ENCODE measurements at places on chromosomes 2 and 18.

DNA sequence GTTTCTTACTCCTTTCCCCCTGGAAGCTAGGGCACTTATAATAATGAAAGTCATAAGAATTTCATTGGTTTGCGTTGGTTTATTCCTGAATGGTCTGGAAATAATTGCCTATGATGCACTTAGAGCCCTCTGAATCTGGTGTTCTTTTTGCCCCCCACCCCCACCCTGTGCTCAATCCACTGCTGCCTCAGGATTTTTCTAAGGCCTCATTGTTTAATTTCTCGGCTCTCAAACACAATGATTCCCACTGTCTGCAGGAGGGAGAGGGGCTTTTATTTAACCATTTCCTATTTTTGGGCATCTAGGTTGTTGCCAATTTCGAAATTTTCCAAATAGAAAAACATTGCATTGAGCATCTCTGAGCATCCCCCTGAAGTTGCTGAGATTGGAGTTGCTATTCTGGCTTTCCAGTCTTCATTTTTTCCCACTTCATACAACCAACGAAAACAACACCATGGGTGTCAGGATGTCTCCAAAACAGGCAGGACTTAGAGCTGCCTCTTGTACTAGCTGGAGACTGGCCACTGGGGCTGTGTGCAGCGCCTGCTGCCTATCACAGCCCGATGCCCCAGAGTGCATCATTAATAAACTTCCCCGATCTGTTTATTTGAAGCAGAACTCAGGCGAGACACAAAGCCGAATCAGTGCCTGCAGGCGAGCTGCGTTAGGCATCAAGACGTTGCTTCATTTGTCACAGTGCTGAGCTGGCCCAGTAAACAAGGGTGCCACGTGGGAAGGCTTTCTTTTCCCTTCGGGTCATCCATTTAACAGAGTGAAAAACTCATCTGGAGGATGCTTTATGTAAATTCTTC, 1.8 kb upstream of the PCARE start:
- no peak for DNase-seq

DNA sequence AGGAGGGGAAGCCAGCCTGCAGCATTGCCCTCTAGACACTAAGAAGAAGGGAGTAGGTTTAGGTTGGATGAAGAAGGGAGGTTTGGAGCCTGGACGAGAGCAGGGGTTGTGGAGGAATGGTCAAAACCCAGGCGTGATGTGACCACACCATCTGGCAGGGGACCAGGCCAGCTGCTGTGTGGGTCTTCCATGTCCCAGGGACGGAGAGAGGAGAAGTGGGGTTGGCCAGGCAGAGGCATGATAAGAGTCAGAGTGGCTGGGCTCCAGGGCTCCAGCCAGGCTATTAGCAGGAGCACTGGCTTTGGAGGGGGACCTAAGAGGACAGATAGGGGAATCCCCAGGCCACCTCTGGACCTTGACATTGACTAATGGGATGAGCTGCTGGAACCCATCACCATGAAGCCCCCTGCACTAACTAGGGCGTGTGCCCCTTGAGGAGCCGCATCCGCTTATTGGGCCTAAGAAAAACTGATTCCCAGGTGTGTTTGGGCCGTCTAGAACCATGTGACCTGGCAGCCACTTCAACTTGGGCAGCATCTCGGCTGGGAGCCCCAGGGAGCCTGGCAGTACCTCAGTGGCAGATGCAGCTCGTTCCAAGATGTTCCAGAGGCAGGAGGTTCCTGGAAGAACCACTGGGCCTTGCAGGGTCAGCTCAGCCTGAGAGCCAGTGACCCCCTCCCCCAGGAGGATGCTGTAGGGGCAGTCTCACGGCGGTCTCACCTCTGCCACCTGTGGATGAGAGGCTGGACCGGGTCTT, 235.1 kb downstream of the AGAP1 start:
- no peak for DNase-seq

- no peak for DNase-seq
Measured at GRCh38 chr2:128797533-128797932, 478.9 kb upstream of the HS6ST1 start.

DNA sequence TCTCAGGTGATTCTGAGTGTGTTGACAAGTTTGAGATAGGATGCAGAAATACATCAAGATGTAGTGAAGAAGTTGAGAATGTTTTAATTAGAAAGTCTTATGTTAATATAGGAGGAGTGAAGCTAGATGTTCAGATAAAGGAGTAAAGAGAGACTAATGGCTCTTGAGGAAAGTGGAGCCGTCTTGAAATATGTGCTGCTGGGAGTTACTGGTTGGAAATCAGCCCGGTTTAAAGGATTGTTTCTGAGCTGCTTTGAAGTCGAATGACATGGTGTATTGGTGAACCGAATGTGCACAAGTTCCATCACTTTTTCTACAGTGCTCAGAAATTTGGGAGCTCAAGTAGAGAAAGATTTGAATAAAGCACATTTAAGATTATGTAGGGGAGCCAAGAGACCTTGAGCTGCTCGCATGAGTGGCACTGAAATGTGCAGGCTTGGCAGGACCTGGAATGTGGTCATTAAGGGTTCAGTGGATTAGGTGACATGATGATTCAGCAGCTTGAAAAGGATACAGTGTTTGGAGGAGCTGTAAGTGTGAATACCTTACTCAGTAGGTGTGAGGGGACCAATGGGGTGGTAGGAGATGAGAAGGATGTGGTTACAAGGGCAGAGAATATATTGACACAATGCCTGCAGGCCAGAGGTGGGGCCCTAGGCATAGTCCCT, 68.6 kb downstream of the CAB39 start:
- no peak for DNase-seq

GRCh38 chr2:20432714-20433113, 14.2 kb upstream of the RHOB start:
- DNase-seq: no peak

DNA sequence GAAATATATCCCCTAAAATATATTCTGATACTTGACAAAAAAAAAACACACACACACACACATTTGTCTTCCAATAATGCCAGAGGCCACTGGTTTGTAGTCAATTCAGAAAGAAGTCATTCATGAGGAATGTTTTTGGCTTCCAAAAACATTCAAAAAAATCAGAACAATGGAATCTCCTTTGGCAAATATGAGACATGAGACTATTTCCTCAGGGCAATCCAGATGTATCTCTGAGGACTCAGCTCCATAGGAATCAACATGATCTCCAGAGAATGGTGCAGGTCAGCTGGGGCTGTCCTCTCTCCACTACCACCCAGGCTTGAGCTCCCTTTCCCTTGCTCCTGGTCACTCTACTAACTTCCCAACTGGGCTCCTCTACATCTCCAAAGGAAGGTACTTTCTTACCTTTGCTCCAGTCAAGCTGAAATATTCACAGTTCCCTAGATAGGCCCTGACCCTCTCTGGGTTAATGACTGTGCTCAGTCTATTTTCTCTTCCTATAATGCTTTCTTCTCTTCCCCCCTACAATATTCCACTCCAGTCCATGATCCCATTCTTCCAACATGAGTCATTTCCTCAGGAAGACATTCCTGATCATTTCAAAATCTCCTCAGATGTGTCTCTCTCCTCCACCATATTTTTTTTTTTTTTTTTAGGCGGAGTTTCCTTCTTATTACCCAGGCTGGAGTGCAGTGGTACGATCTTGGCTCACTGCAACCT, 145.3 kb downstream of the C1D start:
- no peak for DNase-seq

DNA sequence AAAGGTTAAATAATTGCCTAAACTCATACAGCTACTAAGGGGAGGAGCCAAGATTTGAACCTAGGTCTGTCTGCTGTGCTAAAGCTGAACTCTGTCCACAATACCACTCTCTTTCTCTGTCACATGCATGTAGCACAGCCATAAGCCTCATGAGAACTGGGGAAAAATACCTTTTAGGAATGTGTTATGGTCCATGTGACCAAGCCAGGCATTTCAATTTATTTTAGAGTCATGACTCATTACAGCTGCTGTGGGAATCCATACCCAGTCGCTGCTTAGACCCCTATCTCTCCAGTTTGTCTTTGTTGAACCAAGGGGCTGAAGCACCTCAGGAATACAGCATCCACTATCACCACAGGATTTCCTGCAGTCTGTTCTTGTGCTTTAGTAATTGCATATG, 200.0 kb upstream of the SIX3 start:
- DNase-seq: no peak

- DNase-seq: no peak
Measured at GRCh38 chr2:29130295-29130694, 15.1 kb downstream of the CLIP4 start.

GRCh38 chr2:58959996-58960395, 718.9 kb upstream of the FANCL start:
- no peak for DNase-seq

DNA sequence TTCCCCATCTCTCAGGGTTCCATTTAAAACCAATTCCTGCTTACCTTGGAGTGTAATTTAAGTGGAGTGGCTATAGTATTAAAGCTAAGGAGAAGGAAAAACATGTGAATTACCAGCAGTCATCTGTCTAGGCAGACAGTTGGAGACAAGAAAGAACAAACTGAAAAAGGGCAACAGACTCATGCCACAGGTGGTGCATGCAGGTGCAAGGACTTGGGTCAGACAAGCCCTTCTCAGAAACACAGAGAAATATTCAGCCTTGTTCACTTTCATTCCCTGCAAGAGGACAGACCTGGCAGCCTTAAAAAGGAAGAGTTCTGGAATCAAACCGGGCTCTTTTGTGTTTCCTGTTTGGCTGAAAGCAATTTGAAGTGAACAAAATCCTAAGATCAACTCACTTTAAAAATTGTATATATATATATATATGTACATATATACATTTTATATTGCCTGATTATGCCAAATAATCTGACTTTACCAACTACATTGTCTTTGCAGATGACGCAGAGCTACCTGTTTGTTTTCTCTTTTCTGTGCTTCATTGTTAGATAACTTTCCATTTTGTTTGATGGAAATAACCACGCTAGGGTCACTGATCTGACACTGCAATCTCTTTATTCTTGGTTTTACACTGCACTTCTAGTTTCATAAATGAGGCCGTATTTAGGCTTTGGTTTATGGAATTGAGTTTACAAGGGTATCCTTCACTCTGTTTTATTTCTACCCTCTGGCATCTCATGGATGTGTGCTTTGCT, 35.1 kb upstream of the VPS54 start:
- no peak for DNase-seq

DNA sequence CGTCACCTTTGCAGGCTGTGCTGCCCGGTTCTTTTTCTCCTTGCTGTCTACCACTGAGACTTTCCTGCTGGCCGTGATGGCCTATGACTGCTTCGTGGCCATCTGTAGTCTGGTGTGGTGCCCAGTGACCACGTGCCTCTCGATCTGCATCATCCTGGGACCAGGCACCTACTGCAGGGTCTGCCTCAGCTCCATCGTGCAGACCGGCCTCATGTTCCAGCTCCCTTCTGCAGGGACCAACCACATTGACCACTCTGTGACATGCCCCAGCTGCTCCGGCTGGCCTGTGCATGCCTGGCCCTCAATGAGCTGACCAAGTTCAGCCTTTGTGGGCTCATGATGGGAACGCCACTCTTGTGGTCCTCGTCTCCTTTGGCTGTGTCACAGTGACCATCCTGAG, 26.7 kb downstream of the COPS9 start:
- DNase-seq: no peak

- no peak for DNase-seq
Measured at GRCh38 chr2:64234785-64235184, 90.6 kb upstream of the PELI1 start.
